ENCODE measurements at places on chromosomes 16 and 17.
A peak's percentile ranks its signal among the peaks of the same experiment; 100 is the strongest.

GRCh38 chr17:48541577-48542113, 3.3 kb downstream of the HOXB2 start:
- DNase-seq = peak; percentile 82

DNA sequence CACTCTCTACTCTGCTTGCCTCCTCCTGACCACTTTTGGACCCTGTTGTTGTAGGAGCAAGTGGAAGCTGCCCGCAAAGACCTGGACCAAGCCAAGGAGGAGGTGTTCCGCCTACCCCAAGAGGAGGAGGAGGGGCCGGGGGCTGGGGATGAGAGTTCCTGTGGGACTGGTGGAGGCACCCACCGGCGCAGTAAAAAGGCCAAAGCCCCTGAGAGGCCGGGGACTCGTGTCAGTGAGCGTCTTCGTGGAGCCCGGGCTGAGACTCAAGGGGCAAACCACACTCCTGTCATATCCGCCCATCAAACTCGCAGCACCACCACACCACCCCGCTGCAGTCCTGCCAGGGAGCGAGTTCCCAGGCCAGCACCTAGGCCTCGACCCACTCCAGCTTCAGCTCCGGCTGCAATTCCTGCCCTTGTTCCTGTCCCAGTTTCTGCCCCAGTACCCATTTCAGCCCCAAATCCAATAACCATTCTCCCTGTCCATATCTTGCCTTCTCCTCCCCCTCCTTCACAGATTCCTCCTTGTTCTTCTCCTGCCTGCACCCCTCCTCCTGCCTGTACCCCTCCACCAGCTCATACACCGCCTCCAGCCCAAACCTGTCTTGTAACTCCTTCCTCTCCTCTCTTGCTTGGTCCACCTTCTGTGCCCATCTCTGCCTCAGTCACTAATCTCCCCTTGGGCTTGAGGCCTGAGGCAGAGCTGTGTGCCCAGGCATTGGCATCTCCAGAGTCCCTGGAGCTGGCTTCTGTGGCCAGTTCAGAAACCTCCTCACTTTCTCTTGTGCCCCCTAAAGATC, 11.0 kb upstream of the PHKG2 start:
- DNase-seq = no peak

DNA sequence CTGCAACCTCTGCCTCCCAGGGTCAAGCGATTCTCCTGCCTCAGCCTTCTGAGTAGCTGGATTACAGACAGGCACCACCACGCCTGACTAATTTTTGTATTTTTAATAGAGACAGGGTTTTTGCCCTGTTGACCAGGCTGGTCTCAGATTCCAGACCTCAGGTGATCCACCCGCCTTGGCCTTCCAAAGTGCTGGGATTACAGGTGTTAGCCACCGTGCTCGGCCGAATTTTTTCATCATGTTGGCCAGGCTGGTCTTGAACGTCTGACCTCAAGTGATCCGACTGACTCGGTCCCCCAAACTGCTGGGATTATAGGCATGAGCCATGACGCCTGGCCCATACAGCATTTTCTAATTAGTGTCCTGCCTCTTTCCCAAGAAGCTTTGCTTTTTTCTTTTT, 52.7 kb upstream of the ADORA2B start:
- no peak for DNase-seq

- DNase-seq = no peak
Measured at GRCh38 chr16:22086440-22086839, 5.9 kb upstream of the VWA3A start.

DNA sequence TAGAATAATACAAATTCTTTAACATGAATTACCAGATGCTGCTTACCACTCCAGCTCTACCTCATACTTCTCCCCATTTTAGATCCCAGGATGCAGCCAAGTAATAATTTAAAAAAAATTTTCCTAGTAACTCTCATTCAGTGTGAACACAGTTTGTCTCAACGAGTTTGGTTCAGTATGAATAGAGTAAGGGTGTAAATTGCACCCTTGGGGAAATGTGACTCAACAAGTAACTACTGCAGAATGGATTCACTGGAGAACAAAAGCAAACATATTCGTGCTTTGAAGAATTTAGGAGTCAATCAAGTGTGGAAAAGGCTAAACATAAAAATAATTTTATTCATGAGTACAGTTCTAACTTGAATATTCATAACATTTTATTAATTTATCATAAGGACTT, 23.0 kb downstream of the KCNJ16 start:
- no peak for DNase-seq

DNA sequence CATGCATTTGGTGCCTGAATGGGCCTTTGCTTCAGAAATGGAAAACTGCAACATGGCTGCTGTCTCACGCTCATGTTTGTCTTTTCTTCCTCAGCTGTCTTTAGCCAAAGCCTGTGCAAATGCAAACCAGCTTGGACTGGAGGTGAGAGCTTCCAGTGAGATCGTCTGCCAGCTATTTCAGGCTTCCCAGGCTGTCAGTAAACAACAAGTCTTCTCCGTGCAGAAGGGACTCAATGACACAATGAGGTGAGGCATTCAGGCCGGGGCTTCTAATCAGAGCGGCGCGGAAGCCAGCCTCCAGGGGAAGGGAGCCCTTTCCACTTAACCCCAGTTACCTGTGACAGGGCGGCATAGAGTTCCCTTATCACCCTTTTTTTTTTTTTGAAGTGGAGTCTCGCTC, 14.3 kb downstream of the CCNF start:
- no peak for DNase-seq

- no peak for DNase-seq
Measured at GRCh38 chr17:51427856-51428255, 167.5 kb downstream of the UTP18 start.

GRCh38 chr16:4800290-4801041, 2.0 kb downstream of the ROGDI start:
- DNase-seq = no peak

DNA sequence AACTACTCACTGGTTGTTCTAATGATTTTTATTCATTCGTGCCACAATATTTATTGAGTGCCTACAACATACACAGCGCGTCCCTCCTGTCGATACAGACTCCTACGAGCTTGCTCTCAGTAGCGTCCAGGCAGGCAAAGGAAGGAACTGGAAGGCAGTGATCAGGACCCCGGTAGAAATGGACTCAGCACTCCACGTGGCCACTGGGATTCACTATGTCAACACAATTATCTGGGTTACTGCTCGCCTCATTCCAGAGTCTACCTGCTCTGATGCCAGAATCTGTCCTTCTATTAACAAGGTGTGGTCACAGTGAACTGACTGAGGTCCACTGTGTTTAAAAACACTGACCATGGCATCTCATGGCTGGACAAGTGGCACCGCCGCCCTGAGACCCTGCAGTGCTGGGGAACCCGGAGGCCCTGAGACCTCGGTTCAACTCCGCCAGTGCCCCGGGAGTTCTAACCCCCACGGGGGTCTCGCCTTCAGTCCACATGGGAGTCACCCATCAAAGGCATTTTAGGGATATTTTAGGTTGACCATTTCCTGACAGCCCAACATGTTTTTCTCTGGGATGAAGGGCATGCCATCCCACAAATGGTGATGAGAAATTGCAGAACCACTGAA, 71.4 kb downstream of the ZFHX3 start:
- no peak for DNase-seq

DNA sequence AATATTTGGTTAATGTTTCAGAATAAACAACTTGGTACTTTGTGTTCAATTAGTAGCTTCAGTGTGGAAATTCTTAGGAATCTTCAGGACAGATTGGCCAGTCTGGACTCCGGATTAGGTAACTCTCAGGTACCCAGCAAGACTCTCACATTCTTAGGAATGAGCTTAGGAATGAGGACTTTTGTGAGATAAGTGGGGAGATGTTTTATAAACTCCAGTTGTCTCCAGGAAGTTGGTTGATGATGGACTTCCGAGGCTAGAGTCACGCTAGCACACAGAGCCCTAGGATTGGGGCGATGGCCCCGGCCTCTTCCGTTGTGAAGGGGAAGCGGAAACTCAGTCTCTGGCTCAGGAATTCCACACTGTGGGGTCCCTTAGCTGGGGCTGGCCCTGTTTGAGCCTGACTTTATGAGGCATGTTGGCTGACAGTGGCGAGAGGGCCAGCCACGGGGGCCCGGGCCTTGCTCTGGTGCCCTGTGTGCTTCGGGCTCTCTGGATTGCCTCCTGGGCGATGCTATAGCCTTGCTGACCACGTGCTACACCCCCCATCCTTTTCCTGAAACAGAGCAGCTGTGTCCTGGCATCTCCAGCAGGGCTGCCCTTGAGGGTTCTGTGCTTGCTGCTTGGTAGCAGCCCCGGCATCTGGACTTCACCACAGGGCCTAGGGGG, 32.4 kb downstream of the RAB11FIP3 start:
- DNase-seq = no peak
